ENCODE measurements at places on chromosomes 7 and 10. TPM values are rescaled to one million over a fixed set of nuclear protein-coding genes. Genes with fewer than 3 reads are reported as not detected.

Gene MMRN2
- total RNA-seq = 7.4 TPM

DNA sequence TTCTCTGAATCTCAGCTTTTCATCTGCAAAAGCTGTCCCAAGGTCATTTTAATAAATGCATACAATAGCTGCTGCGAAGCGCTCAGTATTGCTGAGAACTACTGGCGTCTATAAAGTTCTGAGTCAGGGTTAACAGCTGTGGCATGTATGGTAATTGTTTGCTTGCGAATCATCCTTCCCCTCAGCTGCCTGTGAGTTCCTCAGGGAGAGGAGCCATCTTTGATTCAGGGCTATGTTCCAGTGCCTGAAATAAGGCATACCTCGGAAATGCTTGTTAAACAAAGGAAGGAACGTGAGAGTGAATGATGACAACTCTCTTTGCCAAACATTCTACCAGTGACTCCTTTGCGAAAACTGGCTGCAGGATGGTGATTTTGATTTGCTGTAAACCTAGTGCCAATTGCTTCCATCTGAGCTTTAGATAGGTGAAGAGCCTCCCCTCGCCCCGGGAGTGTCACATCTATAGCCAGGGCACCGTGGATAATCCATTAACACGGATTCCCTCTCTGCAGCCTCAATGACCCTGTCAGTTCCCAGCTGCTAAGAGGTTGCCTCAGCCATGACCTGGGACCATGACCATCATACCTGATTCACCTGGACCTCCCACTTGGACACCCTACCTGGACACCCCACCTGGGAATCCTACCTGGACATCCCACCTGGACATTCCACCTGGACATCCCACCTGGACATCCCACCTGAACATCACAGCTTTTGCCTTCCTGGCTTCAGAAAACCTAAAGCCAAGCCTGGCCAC, 39.6 kb downstream of the GPRIN2 start:
- no peak overlapping the region for H3K4me3 ChIP-seq
- H3K27me3 ChIP-seq = no peaks in the 10 kb centered on the region
- DNase-seq = peak; percentile 8
- no peaks in the 10 kb centered on the region for H3K4me1 ChIP-seq
- no peaks in the 10 kb centered on the region for H3K36me3 ChIP-seq

- DNase-seq = no peak
- no peaks in the 10 kb centered on the region for H3K36me3 ChIP-seq
- H3K4me3 ChIP-seq = no peak overlapping the region
- H3K27ac ChIP-seq = no peak overlapping the region
- no peaks in the 10 kb centered on the region for H3K4me1 ChIP-seq
- no peaks in the 10 kb centered on the region for H3K27me3 ChIP-seq
These were observed 13.2 kb upstream of the NPS start for GRCh38 chr10:127535802-127536515.

- no peaks in the 10 kb centered on the region for H3K4me1 ChIP-seq
- no peak overlapping the region for H3K4me3 ChIP-seq
- no peak overlapping the region for H3K27ac ChIP-seq
These were observed 104.6 kb upstream of the LSM8 start for GRCh38 chr7:118079369-118079768.

- no peaks in the 10 kb centered on the region for H3K27me3 ChIP-seq
- no peak for DNase-seq
- peak overlapping the region; percentile 92 for H3K27ac ChIP-seq
- H3K4me1 ChIP-seq = peaks cover 23% of the 10 kb centered on the region
- H3K4me3 ChIP-seq = peak overlapping the region; percentile 60
These were observed 923 bp downstream of the TNPO3 start for GRCh38 chr7:129053938-129054437.

GRCh38 chr10:46330894-46331293, 44.1 kb downstream of the ANTXRL start:
- DNase-seq = no peak
- no peaks in the 10 kb centered on the region for H3K36me3 ChIP-seq
- H3K4me1 ChIP-seq = no peaks in the 10 kb centered on the region
- H3K27ac ChIP-seq = no peak overlapping the region
- no peak overlapping the region for H3K4me3 ChIP-seq
